ENCODE measurements at places on chromosomes 5 and 9. TPM values are rescaled to one million over a fixed set of nuclear protein-coding genes. Genes with fewer than 3 reads are reported as not detected.

GRCh38 chr9:71909887-71910649 lies 925 bp downstream of the ABHD17B start:
- peak overlapping the region; percentile 80 for H3K27ac ChIP-seq
- DNase-seq = peak; percentile 47
- H3K27me3 ChIP-seq = no peaks in the 10 kb centered on the region
- peaks cover 16% of the 10 kb centered on the region for H3K36me3 ChIP-seq
- peak overlapping the region; percentile 97 for H3K4me3 ChIP-seq

DNA sequence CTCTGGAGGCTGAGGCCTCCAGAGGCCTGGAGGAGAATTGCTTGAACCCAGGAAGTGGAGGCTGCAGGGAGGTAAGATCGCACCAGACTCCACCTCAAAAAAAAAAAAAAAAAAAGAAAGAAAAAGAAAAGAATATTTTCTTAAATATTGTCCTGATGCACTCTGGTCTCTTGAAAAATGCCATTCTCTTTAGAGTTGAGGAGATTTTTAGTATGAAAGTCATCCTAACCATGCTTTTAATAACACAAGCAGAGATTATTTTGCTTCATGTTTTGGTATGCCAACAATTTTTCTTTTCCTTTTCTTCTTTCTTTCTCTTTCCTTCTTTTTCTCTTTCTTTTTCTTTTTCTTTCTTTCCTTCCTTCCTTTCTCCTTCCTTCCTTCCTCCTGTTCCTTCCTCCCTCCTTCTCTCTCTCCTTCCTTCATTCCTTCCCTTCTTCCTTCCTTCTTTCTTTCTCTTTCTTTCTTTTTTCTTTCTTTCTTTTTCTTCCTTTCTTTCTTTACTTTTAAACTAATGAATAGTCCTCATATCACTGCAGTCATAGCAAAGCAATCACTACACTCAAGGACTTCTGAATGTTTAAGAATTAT lies 116.9 kb upstream of the CCNH start:
- DNase-seq = no peak
- H3K27ac ChIP-seq = no peak overlapping the region
- H3K36me3 ChIP-seq = no peaks in the 10 kb centered on the region
- H3K4me1 ChIP-seq = no peaks in the 10 kb centered on the region

GRCh38 chr5:175556794-175557193 lies 78.4 kb downstream of the SFXN1 start:
- no peak overlapping the region for H3K4me3 ChIP-seq
- no peaks in the 10 kb centered on the region for H3K4me1 ChIP-seq
- no peak for DNase-seq
- H3K36me3 ChIP-seq = no peaks in the 10 kb centered on the region
- H3K27me3 ChIP-seq = peaks cover 11% of the 10 kb centered on the region
- no peak overlapping the region for H3K27ac ChIP-seq

Gene FYB1
- total RNA-seq = 270 TPM

DNA sequence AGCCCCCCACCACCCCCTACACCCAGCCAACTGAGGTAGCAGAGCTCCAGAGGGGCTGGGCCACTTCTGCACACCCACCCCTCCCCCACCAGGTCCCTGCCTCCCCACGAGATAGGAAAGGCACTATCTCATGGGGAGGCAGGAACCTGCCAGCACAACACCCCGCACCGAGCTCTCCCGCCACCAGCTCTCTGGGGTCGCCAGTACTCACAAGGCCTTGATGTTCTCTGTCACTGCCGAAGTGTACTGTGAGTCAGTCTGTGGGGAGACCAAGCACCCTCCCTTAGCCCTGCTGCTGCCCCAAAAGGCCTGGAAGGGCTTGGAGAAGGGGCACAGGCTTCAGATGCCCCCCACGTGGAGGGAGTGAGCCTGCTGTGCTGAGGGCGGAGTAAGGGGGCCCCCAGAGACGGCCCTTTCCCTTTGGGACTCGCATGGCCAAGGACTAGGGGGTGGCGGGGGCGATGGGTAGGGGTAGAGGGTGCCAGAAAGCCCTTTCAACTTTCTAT lies 5.9 kb downstream of the MGAT4B start:
- H3K4me3 ChIP-seq = no peak overlapping the region
- no peaks in the 10 kb centered on the region for H3K27me3 ChIP-seq
- H3K27ac ChIP-seq = no peak overlapping the region
- DNase-seq = no peak

DNA sequence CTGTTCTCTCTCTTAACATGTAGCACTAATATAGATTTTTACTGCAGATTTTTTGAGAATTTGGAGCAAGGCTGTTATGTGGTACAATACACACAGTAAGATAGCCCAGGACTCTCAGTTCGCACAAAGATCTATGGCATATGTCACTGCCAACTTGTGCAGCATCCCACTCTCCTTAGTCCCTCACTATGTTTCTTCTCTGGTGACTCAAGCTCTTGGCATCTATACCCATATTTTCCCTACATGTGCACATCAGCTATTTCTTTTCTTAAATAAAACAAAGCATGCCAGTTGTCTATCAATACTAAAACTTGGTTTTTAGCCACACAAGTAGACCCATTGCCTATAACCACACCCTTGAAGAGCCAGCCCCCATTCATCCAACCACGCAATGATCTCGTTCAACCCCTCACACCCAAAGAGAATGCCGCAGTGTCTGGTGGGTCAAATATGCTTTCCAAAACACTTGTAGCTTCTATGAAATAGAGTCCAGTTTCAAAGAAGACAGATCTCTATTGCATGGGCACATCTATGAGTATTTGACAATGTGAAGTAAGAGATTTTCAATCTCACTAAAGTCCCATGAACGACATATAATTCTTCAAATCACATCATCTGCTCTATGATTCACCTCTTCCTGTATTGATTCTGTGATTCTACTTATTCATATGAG lies 18.2 kb upstream of the IL7R start:
- no peaks in the 10 kb centered on the region for H3K27me3 ChIP-seq
- peaks cover 17% of the 10 kb centered on the region for H3K36me3 ChIP-seq
- DNase-seq = no peak
- peaks cover 57% of the 10 kb centered on the region for H3K4me1 ChIP-seq
- H3K4me3 ChIP-seq = no peak overlapping the region

GRCh38 chr5:174623433-174624019 lies 100.9 kb upstream of the MSX2 start:
- H3K27me3 ChIP-seq = no peaks in the 10 kb centered on the region
- no peak overlapping the region for H3K27ac ChIP-seq
- no peak for DNase-seq
- H3K4me3 ChIP-seq = no peak overlapping the region
- no peaks in the 10 kb centered on the region for H3K36me3 ChIP-seq

Gene TSLP
- 0.15 TPM for total RNA-seq

Gene SQSTM1
- total RNA-seq = 178 TPM

DNA sequence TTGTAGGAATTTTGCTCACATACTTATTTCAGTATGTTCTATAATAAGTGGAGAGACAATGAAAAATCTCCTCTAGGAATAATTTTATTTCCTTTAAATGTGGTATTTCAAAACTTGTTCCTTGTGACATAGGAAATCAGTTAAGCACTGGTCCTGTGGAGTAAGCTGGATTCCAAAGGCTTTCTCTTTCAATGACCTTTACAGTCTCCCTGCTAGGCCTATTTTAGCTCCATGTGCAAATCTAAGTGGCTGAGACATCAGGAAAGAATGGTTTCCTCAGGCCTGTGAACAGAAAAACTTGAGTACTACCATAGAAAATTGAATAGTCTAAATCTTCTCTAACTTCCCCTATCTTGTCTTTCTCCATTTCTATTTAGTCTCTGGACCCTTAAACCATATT lies 514.2 kb upstream of the TLE4 start:
- H3K27me3 ChIP-seq = no peaks in the 10 kb centered on the region
- H3K4me3 ChIP-seq = no peak overlapping the region
- H3K36me3 ChIP-seq = no peaks in the 10 kb centered on the region
- H3K4me1 ChIP-seq = no peaks in the 10 kb centered on the region

DNA sequence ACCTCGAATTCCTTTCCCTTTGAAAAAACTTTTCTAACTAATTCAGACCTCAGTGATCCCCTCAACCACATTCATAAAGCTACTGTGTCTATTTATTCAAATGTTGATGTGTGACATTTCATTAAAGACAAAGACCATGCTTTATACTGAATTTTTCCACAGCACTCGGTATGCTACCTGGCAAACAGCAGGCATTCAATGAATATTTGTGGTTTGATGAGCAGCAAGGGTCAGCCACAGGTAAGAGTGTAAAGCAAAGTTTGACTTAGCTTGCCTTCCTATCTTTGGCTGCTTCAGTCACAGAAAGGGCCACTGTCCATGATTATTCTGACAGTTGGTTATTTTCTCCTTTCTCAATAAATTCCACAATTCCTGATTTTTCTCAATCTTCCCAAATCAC lies 5.1 kb upstream of the CDC42SE2 start:
- peaks cover 75% of the 10 kb centered on the region for H3K4me1 ChIP-seq
- no peak for DNase-seq
- H3K27ac ChIP-seq = peak overlapping the region; percentile 96
- H3K4me3 ChIP-seq = peak overlapping the region; percentile 67
- peaks cover 46% of the 10 kb centered on the region for H3K36me3 ChIP-seq
- no peaks in the 10 kb centered on the region for H3K27me3 ChIP-seq

GRCh38 chr5:133731951-133732350 lies 119.6 kb upstream of the FSTL4 start:
- no peaks in the 10 kb centered on the region for H3K4me1 ChIP-seq
- H3K27ac ChIP-seq = no peak overlapping the region
- peaks cover 11% of the 10 kb centered on the region for H3K27me3 ChIP-seq
- H3K36me3 ChIP-seq = no peaks in the 10 kb centered on the region
- no peak for DNase-seq

DNA sequence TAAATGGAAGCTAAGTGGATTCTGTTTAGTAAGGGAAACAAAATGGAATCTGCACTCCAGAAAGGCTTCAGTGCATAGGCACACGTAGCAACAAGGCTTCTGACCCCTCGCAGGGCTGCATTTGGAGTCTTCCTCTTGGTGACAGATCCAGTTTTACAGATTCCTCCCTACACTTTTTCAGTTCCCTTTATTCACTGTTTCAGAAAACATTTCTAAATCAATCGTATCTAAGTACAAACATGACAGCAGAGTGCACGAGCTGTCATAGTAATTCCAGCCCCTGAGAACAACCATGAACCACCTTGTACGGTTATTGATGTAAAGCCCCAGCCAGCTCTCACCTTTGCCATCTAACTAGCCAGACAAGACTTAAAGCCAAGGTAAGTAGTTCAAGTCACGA lies 491.6 kb downstream of the SEMA5A start:
- H3K4me3 ChIP-seq = no peak overlapping the region
- no peaks in the 10 kb centered on the region for H3K27me3 ChIP-seq
- H3K36me3 ChIP-seq = no peaks in the 10 kb centered on the region
- H3K27ac ChIP-seq = no peak overlapping the region
- no peak for DNase-seq
- no peaks in the 10 kb centered on the region for H3K4me1 ChIP-seq

DNA sequence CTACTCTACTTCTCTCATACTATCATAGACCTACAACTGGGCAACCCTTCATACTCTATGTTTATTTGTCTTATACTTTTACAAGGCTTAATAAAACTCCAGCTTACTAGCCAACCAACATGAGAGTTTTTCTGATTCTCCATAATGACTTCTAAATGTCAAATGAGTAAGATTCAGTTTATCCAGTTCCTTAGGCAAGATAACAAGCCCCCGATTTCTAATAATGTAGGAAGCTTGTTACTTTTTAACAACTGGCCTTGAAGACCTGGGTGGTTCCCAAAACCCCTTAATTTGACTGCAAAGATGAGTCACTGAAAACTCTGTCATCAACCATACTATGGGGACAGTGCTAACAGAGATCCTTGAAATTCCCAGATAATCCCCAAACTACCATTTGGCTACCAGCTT lies 294.6 kb upstream of the ACTBL2 start:
- H3K4me3 ChIP-seq = no peak overlapping the region
- H3K4me1 ChIP-seq = no peaks in the 10 kb centered on the region
- H3K36me3 ChIP-seq = no peaks in the 10 kb centered on the region
- H3K27ac ChIP-seq = no peak overlapping the region
- DNase-seq = no peak

Gene SLC6A19
- total RNA-seq = not detected

DNA sequence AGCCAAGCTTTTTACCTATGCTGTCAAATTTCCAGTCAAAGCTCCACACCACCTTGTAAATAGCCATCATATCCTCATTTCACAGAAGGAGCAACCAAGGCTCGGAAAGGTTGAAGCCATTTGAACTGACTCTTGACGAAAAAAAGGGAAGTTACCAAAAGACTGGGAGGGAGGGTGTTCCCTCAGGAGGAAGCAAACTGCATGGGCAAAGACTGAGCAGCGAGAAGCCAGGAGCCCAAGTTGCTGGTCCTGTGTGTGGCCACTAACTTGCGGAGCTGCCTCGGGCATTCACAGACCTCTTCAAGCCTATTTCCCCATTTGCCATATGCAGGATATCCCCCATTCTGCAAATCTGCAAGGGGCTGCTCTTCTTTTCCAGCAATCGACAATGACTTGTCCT lies 37.4 kb downstream of the TTLL11 start:
- DNase-seq = no peak
- H3K27me3 ChIP-seq = no peaks in the 10 kb centered on the region
- H3K36me3 ChIP-seq = no peaks in the 10 kb centered on the region

- H3K36me3 ChIP-seq = no peaks in the 10 kb centered on the region
- H3K4me1 ChIP-seq = no peaks in the 10 kb centered on the region
- H3K4me3 ChIP-seq = no peak overlapping the region
- H3K27me3 ChIP-seq = peaks cover 34% of the 10 kb centered on the region
- DNase-seq = no peak
Measured at GRCh38 chr9:72254901-72255545, 105.8 kb downstream of the GDA start.

Gene AQP7
- total RNA-seq = 0.55 TPM

DNA sequence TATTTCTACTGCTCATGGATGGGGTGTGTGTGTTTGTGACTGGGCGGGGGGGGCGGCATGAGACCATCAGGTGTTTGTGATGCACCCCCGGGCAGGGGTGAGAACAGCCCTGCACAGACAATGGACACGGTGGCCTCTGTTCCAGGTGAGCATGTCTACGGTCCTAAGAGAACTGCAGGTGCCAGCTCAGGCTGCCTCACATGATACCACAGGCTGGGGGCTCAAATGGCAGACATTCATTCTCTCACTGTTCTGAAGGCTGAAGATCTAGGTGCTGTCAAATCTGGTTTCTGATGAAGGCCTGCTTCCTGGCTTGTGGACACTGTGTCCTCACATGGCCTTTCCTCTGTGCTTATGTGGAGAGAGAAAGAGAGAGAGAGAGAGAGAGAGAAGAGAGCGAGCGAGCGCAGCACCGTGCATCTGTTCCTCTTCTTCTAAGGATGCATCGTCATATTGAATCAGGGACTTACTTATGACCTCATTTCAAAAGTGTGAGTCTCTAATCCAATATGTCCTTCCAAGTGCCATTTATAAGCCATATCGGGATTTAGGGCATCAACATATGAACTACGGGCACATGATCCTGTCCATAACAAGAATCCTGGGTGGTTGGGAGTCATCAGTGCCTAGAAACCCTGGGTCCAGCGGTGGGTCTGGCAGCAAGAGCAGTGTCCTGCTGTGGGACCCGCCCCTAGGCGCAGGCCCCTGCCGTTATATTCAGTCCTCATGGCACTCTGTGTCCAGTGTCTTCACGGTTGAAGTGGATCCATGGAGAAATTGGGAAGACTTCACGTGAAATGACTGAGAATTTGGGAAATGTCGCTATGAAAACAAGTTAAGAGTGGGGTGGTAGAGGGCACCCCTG lies 42.5 kb downstream of the NXNL2 start:
- DNase-seq = no peak
- no peaks in the 10 kb centered on the region for H3K36me3 ChIP-seq
- H3K4me3 ChIP-seq = no peak overlapping the region
- H3K27me3 ChIP-seq = peaks cover 21% of the 10 kb centered on the region

Gene SPATA31A5
- not detected for total RNA-seq

Gene PPP3R2
- not detected for total RNA-seq
